Ammon's horn (tissue), 1 donor: ENCODE measurements at places on chromosomes 5 and 9.

DNA sequence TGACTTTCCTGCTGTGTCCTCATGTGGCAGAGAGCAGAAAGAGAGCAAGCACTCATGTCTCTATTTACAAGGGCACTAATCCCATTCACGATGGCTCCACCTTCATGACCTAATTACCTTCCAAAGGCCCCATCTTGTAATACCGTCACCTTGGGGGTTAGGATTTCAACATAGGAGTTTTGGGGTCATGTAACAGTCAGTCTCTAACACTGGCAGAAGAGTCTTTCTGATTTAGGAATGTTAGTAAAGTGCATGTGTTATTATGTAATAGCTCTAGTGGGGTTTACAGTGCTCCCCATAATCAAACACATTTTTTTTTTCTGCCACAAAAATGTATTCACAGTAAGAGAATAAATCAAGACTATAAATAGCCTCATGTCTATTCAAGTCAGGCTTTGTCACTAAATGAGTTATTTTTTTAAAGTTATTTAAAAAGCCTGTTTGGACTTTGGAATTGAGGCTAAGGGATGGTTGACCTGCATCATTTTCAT is 19.1 kb downstream of the GALNT10 start:
- no peak for DNase-seq

GRCh38 chr5:138035605-138036537 is 3.0 kb upstream of the FAM13B start:
- DNase-seq: peak; percentile 95

GRCh38 chr9:74643303-74643923 is 146.3 kb downstream of the RORB start:
- no peak for DNase-seq

DNA sequence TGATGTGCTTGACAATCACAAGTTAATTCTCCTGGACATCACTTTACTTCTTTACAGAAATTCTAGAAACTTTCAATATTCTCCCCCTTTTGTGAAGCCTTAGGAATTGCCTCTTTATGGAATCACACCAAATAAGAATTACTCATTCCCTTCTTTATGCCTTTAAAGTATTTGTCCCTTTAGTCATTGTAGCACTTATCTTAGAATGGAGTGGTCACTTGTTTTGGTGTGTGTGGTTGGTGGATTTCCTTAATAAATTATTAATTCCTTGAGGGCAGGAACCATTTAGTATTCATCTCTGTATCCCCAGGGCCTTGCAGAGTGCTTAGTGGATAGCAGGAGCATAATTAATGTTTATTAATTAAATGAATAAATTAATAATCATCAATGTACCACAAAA is 307.0 kb downstream of the ARRDC3 start:
- no peak for DNase-seq

DNA sequence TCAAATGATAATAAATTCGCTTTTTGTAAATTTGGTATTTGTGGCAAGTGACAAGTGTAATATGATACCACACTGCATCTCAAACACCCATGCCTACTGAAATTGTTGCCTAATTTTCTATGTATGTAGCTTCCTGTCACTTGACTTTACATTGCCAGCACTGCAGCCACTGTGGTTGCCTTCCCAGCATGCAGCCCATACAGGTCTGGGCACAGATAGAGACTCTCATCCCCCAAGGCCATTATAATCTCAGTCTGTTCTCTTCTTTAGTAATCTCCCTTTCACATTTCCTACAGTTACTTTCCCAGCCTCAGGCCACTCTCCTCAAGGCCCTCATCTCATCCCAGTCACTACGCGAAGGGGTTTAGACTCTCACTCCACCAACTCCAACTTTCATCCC is 1200.6 kb downstream of the PTPRD start:
- no peak for DNase-seq

DNA sequence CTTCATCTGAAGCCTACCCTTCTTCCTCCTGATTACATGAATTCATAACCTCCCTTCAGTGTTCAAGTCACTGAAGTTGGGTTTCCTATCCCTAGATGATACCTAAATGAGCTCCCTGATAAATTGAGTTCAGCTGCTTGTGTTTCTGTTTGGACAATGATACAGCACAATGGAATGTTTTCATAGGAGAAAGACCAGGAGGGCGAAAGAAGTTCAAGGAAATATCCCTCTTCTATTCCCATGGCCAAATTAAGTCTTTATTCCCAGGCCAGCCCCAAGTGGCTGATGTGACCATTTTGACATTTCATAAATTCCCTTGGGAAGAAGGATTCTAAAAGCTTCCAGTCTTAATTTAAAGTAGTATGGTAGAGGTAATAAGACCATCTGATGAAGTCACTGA is 555.8 kb upstream of the CLINT1 start:
- DNase-seq: no peak

GRCh38 chr5:137272831-137273230 is 226.3 kb downstream of the SPOCK1 start:
- DNase-seq: no peak

GRCh38 chr5:130992621-130993020 is 172.4 kb downstream of the HINT1 start:
- DNase-seq: no peak

DNA sequence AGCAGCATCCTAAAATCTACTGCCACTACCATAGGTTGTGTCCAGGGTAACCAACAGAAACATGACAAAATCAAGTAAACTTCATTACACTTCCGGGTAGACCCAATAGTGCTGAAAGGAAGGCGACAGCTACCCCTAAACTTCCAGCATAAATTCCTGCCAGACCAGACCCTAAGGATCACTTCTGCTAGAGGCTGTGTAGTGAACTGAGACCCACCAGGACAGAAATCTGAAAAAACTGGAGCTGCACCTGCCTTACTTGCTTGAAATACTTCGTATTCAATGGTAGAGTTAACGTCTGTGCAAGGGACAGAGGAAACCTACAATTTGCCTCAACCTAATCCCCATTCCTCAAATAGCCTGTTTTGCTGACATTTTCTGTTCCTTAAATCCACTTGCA is 1.0 kb upstream of the SECISBP2 start:
- DNase-seq: no peak

DNA sequence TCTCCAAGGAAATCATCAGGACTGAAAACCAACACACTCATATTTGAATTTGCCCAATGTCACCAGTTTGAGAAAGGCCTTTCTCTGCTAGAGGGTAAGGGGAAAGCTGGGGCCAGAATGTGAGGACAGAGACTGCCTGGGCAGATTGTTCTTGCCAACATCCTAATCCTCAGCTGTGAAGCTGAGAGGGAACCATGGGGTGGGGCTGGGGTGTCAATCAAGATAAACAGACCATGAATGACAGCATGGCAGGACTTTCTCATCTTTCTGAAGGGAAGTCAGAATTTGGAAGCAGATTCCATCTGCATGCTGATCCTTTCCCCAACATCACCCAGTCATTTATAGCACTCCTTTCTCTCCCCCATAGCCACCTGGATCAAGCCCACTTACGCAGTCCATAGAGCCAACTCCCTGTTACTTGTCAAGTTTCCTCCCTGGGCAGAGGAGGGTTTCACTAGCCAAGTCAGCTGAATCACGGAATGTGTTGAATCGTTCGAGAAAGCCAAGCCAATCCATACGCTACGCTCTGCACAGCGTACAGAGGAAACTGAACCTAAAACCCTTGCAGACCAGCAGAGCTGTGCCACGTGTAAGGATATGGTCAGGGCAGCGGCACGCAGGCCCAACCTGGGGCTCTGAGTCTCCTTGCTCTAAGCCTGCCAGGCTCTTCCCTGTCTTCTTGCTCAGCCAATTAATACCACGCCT is 14.9 kb downstream of the GLDC start:
- no peak for DNase-seq
